Upper lobe of left lung (tissue), 6 donors: ENCODE measurements at places on chromosomes 16 and 17. TPM values are rescaled to one million over a fixed set of nuclear protein-coding genes. Genes with fewer than 3 reads are reported as not detected.

IL34 gene
- 26.5 TPM for total RNA-seq

LRRC37A gene
- 14.7 TPM for total RNA-seq

GRCh38 chr16:5738586-5738985 lies 641.0 kb upstream of the EEF2KMT start:
- DNase-seq = no peak

GRCh38 chr17:30005709-30006320 lies 64.4 kb downstream of the EFCAB5 start:
- no peak for DNase-seq

- no peak for DNase-seq
Measured at GRCh38 chr17:31148205-31148604, 53.4 kb downstream of the NF1 start.

DNA sequence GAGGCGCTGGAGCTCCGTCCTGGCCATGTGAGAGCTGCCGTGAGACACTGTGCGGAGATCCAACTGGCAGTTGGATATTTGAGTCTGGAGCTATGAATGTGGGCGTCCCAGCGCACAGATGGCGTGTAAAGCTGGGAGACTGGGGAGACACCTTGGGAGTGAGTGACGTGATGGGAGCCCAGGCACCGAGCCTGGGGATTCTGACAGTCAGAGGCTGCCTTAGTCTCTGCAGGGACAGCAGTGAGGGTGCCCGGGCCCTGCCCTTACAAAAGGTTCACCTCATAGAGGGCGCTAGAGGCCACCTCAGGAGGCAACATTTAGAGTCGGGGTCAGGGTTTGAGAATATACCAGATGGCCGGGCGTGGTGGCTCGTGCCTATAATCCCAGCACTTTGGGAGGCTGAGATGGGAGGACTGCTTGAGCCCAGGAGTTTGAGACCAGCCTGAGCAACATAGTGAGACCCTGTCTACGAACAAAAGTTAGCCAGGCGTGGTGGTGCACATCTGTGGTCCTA lies 194.1 kb upstream of the GSE1 start:
- no peak for DNase-seq

- DNase-seq = no peak
Measured at GRCh38 chr17:1002771-1003555, 6.0 kb downstream of the TIMM22 start.

- DNase-seq = peak; percentile 24
Measured at GRCh38 chr17:11332706-11333105, 91.7 kb downstream of the SHISA6 start.

DNA sequence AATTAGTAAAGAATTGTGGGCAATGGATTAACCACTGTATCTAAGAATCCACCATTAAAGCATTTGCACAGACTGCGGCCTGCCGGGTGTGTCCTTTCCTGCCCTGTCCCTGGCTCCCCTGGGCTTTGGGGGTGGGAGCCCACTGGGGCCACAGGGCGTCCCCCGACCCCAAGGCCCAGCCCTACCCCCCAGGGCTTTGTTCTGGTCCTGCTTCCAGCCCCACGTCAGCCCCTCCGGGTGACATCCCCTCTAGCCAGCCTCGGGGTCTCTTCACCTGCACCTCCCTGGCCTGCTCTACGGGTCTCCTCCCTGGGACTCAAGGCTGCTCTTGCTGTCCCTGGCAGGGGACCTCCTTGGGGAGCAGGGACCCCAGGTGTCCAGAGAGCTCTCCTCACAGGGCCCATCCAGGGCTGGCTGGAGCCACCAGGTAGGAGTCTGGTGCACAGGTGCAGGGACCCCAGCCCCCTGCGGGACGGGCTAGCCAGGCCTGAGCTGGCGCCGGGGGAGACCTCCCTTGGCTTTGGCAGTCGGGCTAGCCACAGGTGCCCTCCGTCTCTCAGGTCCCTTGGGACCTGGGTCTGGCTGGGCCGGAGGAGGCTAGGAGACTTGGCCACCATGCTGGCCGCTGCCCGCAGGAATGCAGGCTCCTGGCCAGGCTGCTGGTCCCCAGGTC lies 6.4 kb upstream of the BAIAP3 start:
- peak; percentile 58 for DNase-seq

DNA sequence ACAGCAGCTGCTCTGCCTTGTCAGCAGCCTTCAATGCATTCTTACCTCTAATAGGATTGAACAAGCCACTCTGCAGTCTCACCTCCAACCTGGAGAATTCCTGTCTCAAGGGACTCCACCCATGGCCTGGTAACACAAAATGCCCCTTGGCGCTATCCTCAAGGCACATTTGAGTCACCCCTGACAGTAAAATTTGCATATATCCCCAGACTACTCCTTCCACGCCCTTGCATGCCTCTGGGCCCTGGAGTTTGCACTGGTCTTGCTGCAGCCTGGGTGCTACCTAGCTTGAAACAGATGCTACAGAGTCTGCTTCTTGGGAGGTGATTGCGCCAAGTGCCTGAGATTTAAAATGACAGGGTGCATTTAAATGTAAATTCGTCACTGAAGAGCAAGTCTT lies 391.4 kb upstream of the MAF start:
- DNase-seq = no peak
